Fibroblast of skin of left biceps (primary cell): ENCODE measurements at places on chromosomes 11 and 22.

DNA sequence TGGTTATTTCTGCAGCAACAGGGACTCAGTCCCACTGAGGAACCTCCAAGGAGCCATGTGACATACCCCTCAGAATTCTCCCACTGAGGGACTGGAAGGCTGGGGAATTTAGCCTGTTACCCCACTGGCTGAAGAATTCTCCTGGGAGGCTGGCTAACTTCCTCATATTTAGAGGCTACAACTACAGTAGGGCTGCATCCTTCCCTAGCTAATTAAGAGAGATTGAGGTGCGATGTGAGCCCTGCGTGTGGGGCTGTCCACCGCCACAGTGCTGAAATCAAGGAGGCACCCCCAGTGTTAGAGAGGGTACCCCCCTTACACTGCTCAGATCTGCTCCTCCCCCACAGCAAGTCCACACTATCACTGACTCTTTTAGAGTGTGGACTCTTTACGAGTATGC, 21.1 kb downstream of the EIF3F start:
- no peak for DNase-seq

- no peak for DNase-seq
These were observed 115.6 kb upstream of the ZBED5 start for GRCh38 chr11:10973416-10973815.

DNA sequence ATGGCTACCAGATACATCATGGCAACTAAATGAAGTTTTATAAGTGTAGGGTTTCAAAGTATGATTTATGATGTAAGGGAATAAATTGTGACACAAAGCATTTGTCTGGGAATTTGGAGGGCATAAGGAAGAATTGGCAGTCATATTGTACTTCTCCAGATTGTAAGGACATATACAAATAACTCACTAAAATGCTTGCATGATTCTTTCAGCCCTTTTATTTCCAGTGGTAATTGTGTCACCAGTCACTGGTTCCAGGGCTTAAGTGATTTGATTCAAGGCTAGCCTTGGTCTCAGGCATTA, 299.4 kb upstream of the ANO5 start:
- DNase-seq = no peak

- no peak for DNase-seq
These were observed 252.1 kb upstream of the CCDC179 start for GRCh38 chr11:23112390-23112789.

DNA sequence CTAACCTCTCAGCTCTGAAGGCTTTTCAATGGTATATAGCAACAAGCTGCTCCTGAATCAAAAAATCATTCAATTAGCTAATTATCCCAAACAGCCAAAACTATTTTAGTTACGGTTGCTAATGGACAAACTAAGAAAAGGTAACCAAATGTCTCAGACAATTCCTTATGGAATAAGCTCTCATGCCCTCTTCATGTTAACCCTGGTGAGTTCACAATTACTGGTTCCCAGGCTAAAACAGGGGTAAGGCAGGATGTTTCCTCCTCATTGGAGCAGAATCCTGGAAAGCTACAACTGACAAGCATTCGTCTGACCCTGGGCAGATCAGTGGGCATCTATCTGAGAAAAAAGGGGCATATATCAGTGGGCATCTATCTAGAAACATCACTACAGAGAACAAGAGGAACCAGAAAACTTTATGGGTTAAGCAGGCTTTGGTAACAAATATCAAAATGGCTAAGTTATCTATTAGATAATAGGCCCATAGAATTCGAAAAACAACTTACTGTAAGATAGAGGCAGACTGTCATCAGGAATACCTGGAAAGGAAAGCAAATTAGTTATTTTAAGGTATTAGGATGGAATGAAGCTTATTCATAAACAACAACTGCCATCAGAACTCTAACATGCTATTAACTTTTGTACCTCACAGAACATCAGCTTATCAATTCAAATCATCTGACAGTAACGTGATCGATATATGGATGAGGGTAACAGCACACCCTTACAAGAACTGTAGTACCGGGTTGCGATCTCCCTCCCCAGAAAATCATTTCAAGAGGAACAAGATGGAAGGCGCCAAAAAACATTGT, 14.8 kb upstream of the WDR74 start:
- DNase-seq = no peak

- DNase-seq = no peak
These were observed 36.4 kb downstream of the KCNQ1 start for GRCh38 chr11:2481253-2481652.

DNA sequence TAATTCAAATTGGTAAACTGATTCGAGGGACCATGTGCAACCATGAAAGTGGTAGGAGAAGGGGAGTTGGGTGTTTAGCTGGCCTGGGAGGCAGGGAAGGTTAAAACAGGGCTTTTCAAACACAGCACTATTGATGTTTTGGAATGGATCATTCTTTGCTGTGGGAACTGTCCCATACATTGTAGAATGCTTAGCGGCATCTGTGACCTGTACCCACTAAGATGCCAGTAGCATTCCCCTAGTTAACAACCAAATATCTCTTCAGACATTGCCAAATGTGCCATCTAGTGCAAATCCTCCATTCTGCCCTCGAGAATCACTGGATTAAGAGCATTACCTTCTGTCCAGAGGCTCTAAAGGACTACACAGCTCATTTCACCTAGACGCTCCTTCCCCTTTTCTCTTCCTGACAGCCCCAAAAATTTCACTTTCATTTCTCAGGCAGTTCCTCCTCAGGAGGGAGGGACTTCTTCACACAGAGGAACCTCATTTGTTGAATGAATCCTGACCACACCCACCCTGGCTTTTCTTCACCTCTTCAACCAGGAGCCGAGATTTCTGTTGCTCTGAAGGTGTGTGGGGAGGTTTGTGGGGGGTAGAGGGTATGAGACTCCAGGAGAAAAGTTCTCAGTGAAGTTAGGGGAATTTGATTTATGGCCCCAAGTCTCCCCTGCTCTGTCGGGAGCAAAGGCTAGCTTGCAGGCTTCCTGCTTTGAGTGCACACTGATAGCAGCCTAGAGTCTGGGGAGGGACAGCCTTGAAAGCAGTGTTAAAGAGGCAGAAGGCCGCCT, at the start of gene TRIM34:
Gene TRIM34 (plus strand): TSS at position 513 of the 791 bp plus-strand sequence. CDS start 7,331 bp downstream, outside the sequence.
- no peak for DNase-seq

DNA sequence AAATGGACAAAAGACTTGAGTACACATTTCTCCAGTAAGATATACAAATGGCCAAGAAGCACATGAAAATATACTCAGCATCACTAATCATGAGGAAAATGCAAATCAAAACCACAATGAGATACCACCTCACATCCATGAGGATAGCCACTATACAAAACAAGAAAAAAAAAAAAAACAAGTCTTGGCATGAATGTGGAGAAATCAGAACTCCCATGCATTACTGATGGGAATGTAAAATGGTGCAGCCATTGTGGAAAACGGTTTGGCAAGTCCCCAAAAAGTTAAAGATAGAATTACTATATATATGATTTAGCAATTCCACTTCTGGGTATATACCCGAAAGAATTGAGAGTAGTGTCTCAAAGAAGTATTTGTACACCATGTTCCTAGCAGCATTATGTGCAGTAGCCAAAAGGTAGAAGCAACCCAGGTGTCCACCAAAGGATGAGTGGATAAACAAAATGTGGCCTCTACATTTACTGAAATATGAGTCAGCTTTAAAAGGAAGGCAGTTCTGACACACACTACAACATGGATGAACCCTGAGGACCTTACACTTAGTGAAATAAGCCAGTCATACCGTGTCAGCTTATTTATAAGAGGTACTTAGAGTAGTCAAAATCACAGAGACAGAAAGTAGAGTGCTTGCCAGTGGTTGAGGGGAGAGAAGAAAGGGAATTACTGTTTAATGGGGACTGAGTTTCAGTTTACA, 146.3 kb downstream of the WNT7B start:
- DNase-seq = no peak

DNA sequence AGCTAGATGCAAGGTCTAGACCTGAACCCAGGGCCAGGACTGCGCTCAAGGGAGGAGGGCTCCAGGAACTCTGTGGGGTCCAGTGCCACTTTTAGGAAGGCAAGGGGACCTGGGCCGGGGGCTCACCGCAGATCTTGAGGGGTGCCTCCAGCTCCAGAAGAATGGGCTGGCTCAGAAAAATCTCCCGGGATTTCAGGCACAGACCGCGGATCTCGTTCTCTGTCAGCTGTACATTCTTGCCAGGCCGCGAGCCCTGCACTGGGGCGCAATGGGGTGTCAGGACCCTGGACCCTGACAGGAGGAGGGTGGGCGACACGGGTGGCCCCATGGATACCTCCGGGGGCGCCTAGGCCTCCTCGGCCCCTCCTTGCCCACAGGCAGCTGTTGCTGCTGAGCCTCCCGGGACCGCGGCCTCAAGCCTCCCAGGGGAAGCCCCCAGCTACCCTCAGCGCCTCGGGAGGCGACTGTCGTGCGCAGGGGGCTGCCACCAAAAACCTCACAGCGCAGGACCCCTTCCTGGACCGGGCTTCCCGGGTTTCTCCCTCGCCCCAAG, 640 bp downstream of the PPP1CA start:
- no peak for DNase-seq

DNA sequence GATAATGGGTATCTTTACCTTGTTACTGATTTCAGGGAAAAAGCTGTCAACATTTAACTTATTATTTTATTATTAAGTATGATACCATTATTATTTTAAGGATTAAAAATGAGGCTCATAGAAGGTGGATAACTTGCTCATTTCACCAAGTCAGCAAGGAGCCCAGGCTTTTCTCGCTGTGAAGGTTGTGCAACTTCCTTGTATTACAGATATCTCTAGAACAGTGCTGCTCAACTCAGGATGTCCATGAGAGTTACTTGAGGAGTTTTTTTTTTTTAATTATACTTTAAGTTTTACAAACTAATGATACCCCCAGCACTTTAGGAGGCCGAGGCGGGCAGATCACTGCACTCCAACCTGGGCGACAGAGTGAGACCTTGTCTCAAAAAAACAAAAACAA, 98.2 kb downstream of the INSC start:
- DNase-seq = no peak

GRCh38 chr11:86978756-86979608, 23.8 kb upstream of the FZD4 start:
- DNase-seq = no peak

DNA sequence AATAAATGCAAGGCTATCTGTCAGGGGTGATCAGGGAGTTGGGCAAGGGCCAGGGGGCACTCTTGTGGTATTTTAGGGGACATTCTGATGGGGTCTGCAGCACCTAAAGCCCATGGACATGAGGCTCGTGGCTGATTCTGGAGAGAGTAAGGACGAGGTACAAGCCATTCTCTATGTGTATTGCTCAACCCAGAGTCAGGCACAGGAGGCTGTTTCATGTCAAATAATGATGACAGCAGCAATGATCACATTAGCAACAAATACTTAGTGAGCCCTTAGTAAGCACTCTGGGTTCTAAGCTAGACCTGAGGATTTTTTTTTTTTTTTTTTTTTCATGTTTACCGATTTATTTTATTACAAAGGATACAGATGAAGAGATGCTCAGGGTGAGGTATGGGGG, 83.5 kb upstream of the THY1 start:
- DNase-seq = no peak

GRCh38 chr11:64196626-64197025, 9.9 kb upstream of the FERMT3 start:
- DNase-seq = no peak

DNA sequence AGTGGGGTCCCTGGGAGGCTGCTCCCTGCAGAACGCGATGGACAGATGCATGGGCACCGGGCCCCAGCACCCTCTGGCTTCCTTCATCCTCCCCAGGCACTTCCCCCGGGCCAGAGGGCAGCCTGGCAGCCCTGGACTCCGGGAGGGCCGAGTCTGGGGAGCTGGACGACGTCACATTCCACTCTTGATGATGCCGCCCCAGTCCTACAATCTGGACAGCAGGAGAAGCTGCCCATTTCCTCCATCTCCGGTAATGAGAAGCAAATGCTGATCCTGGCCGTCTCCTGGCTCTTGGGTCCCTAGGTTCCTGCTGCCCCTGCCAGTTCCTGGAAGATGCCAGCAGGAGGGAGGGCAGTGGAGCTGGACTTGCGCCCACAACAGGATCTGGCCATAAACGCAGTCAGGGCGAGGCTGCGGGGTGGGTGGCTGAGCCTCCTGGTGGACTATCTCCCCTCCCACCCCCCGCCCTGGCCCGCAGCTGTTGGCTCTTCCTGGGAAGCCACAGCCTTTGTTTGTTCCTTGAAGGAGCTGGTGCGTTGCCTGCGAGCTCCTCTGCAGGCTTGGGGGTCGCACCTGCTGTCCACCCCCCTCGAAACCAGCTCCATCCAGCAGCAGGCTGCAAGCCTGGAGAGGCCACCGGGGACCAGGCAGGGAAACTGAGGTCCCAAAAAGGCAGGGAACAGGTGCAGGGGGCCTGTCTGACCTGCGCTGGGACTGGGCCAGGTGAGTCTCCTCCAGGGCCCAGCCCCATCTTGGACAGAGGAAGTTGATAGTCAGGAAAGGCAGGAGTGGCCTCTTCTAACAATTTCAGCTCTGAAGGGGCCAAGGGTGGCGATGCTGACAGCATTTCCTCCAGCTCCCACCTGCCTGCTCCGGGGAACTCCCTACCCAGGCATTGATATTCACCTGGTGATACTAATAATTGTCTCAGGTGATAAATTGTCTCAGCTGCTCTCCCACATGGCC, 17.9 kb upstream of the MUC6 start:
- no peak for DNase-seq

DNA sequence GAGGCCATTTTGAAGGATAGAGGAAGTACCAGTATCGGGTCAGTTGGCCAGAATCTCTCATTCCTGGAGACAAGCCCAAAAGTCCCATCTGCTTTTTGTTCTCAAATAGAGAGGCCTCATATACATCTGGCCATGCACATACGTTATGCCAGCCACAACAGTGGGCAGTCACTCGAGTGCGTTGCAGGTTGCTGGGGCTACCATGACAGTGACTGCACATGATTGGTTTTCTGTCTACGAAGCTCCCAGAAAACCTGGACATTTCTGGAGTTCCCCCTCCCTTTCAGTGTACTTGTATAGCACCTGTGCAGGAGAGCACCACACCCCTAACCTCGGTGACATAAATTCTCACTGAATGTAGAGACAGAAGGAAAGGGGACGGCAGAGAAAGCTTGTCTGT, 62.1 kb downstream of the C22orf31 start:
- DNase-seq = no peak

DNA sequence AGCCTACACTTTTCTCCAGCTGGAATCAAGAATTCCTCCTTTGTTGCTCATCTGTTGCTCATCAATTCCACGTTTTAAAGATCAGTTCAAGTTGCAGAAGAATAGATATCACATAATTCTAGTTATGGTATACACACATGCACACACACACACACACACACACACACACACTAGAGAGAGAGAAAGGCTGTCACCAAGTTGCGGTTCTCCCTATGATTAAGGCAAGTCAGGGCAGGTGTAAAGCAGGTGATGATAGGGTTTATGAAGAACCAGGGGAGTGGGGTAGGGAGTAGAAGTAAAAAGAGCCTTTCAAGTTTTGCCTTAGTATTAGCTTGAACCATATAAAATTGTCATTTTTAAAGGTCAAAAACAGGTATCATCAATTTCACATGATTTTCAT, 31.7 kb upstream of the TMPRSS4 start:
- no peak for DNase-seq

DNA sequence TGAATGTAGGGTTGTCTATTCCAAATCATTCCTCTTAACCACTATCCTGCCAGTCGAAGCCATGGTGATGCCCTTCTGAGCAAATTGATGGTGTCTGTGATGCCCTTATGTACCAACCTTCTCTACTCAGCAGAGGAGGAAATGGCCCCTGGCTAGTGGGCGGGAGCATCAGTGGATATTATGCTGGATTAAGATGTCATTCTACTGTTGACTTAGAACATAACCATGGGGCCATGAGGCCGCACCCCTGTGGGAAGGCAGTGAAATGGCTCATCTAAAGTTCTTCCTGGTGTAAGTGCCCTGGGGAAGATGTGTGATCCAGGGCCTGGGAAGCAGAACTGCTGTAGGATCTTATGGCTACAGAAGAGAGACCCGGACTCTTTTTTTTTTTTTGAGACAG, 20.7 kb upstream of the P2RY2 start:
- no peak for DNase-seq
